ENCODE measurements at places on chromosomes 13 and 19. TPM values are rescaled to one million over a fixed set of nuclear protein-coding genes. Genes with fewer than 3 reads are reported as not detected.

The FCHO1 gene
- total RNA-seq = 0.14 TPM

The PRODH2 gene
- not detected for total RNA-seq

The PRTN3 gene
- total RNA-seq = not detected

The ACP7 gene
- total RNA-seq = 0.09 TPM

The CPB2 gene
- not detected for total RNA-seq

The CEACAM5 gene
- total RNA-seq = not detected

The CD209 gene
- total RNA-seq = not detected

The CRX gene
- total RNA-seq = not detected

The SLC8A2 gene
- total RNA-seq = 0.18 TPM

The GRIK5 gene
- total RNA-seq = not detected

Data from smooth muscle cell of bladder (primary cell).